T-helper 1 cell treated with Interleukin-12 subunit alpha and Interleukin-12 subunit beta and Interleukin-4 antibody, amounts not matched to agents 30 ng/mL and 1 ng/mL, for 36 hours (primary cell): ENCODE measurements at places on chromosomes 11 and 22. TPM values are rescaled to one million over a fixed set of nuclear protein-coding genes. Genes with fewer than 3 reads are reported as not detected.

OR52K1 gene
- total RNA-seq, result 0.05 TPM in 1 of 2 replicates, not detected in the other

OR4D5 gene
- total RNA-seq, result not detected in 2 replicates

FAM180B gene
- total RNA-seq, result 0.15 TPM in 1 of 2 replicates, not detected in the other

GAS2L1 gene
- 2.7 TPM in 2 replicates for total RNA-seq

GPHA2 gene
- total RNA-seq, result not detected in 2 replicates

LINC01488 gene
- not detected in 2 replicates for total RNA-seq

CARD18 gene
- total RNA-seq, result not detected in 2 replicates

EXPH5 gene
- 0.88 and 1.7 TPM in 2 replicates for total RNA-seq

MYO7A gene
- 0.10 TPM in 1 of 2 replicates, not detected in the other for total RNA-seq

SLC25A17 gene
- 20.3 and 23.7 TPM in 2 replicates for total RNA-seq
